ENCODE measurements at places on chromosomes 1 and 21.

- DNase-seq, result no peak
These were observed 17.7 kb downstream of the ETNK2 start for GRCh38 chr1:204134103-204134502.

DNA sequence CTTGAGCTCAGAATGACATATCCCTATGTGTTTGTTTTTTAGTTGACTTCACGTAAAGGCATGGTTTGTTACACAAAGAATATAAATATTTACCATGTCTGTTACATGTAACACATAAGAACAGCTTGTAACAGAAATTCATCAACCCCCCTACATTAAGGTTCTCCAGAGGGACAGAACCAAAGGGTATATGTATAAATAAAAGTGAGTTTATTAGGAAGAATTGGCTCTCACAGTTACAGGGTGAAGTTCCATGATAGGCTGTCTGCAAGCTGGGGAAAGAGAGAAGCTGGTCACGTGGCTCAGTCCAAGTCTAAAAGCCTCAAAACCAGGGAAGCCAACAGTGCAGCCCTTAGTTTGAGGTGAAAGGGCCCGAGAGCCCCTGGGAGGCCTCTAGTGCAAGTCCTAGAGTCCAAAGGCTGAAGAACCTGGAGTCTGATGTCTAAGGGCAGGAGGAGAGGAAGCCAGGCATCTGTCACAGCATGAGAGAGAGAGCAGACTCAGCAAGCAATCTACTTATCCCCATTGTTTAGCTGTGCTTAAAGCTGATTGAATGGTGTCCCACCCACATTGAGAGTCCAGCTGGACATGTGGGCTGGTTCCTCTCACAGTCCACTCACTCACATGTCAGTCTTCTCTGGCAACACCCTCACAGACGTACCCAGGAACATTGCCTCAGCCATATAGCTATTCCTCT is 15.8 kb downstream of the THRAP3 start:
- peak; percentile 61 for DNase-seq

- DNase-seq, result no peak
These were observed 239.4 kb upstream of the CAMK1G start for GRCh38 chr1:209344156-209344555.

DNA sequence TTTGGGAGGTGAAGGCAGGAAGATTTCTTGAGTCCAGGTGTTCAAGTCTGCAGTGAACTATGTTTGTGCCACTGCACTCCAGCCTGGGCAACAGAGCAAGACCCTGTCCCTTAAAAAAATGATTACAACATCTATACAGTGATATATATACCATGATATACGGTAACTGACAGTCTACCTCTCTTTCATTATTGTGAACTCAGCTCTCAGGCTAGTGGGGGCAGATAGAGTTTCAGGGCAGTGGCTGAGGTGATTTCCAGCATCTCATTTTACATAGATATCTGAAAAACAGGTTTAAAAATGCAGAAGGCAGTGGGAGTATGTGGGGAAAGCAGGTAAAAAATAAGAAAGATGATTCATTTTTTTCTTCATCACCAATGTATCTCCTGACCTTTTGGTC is 8.1 kb upstream of the NTNG1 start:
- DNase-seq, result no peak

- DNase-seq, result no peak
These were observed 40.9 kb downstream of the CLIC4 start for GRCh38 chr1:24786191-24786590.

DNA sequence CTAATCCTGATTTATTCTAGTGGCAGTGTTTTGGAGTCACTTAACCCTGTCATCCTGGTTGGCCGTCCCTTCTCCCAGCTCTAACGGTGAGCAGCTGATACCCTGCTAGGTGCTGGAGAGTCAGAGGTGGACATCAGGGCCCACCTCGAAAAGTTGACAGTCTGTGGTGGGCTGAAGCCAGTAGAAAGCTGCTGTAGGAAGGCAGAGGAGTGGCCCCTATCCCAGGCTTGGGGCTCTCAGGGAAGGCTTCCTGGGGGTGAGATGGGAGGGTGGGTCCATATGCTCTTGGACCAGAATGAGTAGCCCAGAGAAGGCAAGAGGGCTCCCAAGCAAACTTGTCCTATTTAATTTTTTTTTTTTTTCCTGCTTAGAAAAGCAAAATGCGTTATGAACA is 475 bp upstream of the RPL5 start:
- DNase-seq, result no peak

DNA sequence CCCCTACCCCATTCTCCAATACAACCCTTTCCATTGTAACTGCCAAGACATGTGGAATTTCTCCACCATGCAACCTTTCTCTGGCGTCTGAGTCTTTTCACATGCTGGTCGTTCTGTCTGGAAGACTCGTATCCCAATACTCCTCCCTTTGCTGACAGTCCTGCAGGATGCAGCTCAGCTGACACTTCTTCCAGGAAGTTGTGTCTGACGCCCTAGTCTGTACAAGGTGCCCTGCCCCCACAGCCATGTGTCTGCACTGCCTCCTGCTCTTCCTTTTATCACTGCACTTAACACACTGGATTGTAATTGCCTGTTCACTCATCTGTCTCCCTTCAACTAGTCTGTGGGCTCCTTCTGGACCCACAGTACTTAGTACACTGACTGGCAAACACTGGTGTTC is 188.0 kb downstream of the LMX1A start:
- DNase-seq, result no peak

Measured in NCI-H345 (cell line).